ENCODE measurements at places on chromosomes 3 and 15. TPM values are rescaled to one million over a fixed set of nuclear protein-coding genes. Genes with fewer than 3 reads are reported as not detected.

Gene RBM6
- 32.9 TPM for total RNA-seq

Gene RGMA
- total RNA-seq: 0.19 TPM

Gene MUC4
- total RNA-seq: 0.04 TPM

Gene DZIP3
- total RNA-seq: 3.9 TPM

Gene TNNC1
- 1.2 TPM for total RNA-seq

Gene GOLGA6A
- total RNA-seq: 0.05 TPM

Gene GOLGA6L7
- total RNA-seq: not detected

Gene CSTA
- total RNA-seq: 1.1 TPM

Gene PPIB
- 786 TPM for total RNA-seq

Gene CMTM8
- 10.5 TPM for total RNA-seq

Gene BAHD1
- 12.3 TPM for total RNA-seq

Gene SLC15A2
- total RNA-seq: 0.07 TPM

Gene DAZL
- not detected for total RNA-seq

Gene ASB14
- total RNA-seq: not detected

Gene DPPA2
- not detected for total RNA-seq

Gene ZNF80
- not detected for total RNA-seq

Gene SENP8
- 1.8 TPM for total RNA-seq

Gene GP9
- not detected for total RNA-seq

Gene P2RY14
- not detected for total RNA-seq

Gene ZNF35
- 4.5 TPM for total RNA-seq

Gene MYNN
- total RNA-seq: 11.7 TPM

Gene UROC1
- total RNA-seq: not detected

Gene DCBLD2
- total RNA-seq: 199 TPM

Gene CCR9
- total RNA-seq: not detected

Gene GOLGA8N
- total RNA-seq: 1.3 TPM

Gene C3orf22
- not detected for total RNA-seq

Gene EIF5A2
- 10.7 TPM for total RNA-seq

Gene PRR20G
- 0.19 TPM for total RNA-seq

Gene PDIA3
- 347 TPM for total RNA-seq

Gene CHDH
- 1.9 TPM for total RNA-seq

Gene PDZRN3
- total RNA-seq: not detected

Gene FSD2
- total RNA-seq: not detected

Gene GHSR
- not detected for total RNA-seq

Gene EOMES
- 1.3 TPM for total RNA-seq

Gene CIB2
- 29.6 TPM for total RNA-seq

Gene GPR62
- total RNA-seq: not detected

Gene ARNT2
- total RNA-seq: 18.7 TPM

Gene SLC24A5
- not detected for total RNA-seq

Data from A549 treated with CORT108297 at 1 μM for 4 hours (cell line).